ENCODE measurements at places on chromosomes 4 and X.
A peak's percentile ranks its signal among the peaks of the same experiment; 100 is the strongest.

DNA sequence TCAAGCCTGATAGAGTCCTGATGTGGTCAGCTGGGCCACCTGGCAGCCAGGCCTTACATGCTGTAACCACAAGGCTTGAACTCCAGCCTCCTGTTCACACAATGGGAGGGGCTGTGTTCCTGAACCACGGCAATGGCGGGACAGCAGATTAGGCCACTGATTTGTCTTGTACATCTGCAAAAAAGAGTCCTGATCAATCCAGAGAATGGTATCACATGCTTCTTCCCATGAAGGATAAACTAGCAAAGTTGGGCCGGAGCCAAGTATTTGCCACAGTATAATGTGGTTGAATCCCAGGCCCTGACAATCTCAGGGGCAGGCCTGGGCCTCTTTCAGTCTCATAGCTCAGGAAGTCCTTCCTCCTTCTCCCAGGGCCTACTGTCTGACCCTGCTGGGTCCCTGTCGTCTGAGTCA is 2182.5 kb upstream of the AGA start:
- DNase-seq = peak; percentile 1

DNA sequence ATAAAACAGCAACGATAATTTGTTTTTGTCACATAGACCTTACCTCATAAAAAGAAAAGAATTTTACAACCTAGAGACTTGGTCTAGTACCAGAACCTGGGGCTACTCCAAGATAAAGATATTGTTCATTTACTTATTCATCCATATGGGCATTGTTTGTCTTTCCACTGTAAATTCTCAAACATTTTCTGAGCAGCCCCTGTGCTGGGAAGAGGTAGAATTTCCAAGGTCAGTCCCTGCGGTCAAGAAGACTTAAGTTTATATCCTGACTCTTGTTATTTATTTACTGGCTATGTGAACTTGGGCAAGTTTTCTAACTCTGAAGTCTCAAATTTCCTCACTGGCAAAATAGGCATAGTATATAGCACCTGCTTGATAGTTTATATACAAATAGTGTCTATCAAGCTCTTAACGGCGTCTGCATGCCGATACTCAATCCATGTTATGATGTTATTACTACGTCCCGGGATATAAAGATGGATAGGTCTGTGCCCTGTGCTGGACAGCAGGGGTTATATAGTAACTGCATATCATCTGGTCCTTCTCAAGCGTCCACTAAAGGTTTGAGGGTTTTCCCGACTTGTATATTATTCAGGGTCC is 222.1 kb upstream of the TAPT1 start:
- no peak for DNase-seq

DNA sequence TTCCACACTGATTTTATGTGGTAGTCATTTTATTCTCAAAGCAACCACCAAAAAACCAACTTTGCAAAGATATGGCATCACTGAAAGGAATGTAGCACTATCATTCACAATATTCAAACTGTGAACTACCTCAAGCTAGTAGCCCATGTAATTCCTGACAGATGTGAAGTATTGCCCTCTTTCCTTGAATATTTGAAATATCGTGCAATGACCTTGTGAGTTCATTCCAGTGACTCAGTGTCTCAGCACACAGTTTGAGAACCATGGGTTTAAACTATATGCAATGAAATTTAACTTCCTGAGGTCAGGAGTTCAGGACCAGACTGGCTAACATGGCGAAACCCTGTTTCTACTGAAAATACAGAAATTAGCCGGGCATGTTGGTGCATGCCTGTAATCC is 20.9 kb upstream of the IQCM start:
- no peak for DNase-seq

GRCh38 chr4:54668014-54668611 is 10.4 kb downstream of the KIT start:
- no peak for DNase-seq

DNA sequence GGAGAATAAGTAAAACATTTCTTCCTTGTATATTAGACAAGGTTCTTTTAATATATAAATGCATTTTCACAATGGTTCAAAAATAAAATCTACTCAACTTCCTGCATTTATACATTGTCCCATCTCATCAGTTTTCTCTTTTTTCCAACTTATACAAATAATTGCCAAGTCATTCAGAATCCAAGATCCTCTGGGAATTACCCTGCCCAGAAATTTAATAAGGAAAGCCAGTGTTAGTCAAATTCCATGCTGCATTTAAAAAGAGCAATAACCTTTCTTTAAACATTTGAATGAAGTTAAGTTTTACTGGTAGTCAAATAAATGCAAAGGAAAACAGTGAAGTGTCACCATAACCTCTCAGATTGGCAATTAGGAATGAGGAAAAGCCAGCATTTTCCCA is 357.9 kb downstream of the PPP3CA start:
- DNase-seq = no peak

DNA sequence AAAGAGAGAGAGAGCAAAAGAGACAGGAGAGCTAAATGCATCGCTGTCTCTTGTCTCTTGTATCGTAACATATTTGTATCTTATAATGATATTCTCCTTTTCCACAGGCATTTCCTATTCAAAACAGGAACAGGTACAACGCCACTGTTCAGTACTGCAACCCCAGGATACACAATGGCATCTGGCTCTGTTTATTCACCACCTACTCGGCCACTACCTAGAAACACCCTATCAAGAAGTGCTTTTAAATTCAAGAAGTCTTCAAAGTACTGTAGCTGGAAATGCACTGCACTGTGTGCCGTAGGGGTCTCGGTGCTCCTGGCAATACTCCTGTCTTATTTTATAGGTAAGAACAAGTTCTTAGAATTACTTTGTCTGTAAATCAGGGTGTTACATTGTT is 288.6 kb downstream of the DCTD start:
- no peak for DNase-seq

- no peak for DNase-seq
These were observed 437.6 kb downstream of the RAPGEF2 start for GRCh38 chr4:159540501-159540900.

DNA sequence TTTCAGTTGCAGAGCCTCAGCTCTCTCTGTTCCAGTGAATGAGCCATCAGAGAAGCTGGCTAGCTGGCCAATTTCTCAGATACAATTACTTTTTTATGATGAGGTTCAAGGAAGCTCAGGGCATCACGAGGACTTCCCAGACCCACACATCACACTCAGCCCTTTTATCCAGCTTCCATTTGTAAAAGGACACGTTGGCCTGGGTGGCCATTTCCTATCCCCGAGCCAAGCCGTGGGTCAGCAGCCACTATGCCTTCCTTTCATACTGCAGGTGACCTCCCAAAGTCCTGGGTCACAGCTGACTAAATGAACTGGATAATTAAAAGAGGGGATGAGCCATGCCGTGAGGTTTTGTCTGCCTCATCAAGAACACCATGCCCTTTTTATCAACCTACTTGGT is 236.9 kb upstream of the PPARGC1A start:
- DNase-seq = no peak

DNA sequence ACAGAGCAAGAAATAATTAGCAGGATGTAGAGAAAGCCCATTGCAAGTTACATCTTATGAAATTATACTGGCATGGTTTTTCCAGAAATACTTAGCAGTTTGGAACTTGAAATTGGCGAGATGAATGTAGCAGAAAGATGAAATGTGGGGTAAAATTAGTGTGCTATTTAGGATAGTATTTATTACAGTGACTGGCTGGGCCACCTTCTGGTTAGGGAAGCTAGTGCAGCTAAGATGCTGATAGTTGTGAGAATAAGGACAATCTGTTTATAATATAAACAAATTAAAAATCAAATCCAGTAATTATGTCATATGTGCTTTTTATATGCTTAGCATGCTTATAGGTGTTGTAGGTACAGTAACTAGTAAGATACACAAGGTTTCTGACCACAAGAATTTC is 74.8 kb downstream of the IL15 start:
- no peak for DNase-seq

DNA sequence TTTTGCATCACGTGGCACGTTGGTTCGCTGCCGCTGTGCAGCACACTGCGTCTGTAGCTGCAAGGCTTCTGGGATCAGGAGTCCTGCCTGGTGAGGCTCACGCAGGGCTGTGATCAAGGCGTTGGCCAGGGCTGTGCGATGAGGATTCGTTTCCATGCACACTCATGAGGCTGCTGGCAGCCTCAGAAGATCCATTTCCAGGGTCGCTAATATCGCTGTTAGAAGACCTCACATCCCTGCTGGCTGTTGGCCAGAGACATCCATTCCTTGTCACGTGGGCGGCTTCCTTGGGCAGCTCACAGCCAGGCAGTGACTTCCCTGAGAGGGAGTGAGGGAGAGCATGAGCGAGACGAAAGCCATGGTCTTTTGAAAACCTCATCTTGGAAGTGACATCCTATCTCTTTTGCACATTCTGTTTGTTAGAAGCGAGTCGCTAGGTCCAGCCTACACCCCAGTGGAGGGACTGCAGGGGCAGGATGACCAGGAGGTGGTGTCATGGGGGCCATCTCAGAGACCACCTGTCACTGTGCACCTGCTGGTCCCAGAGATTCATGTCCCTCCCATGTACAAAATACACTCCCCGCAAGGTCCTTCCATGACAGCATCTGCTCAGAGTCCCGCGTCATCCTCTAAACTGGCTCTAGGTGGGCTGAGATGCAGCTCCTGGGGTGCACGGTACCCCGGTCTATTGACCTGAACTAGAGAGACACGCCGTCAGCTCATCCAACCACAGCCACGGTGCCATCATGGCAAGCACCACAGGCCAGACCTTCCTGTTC is 12.2 kb downstream of the RGS12 start:
- DNase-seq = no peak

GRCh38 chr4:38128478-38129459 is 168.6 kb downstream of the PTTG2 start:
- DNase-seq = no peak

GRCh38 chr4:57342411-57342810 is 232.2 kb upstream of the IGFBP7 start:
- DNase-seq = no peak

DNA sequence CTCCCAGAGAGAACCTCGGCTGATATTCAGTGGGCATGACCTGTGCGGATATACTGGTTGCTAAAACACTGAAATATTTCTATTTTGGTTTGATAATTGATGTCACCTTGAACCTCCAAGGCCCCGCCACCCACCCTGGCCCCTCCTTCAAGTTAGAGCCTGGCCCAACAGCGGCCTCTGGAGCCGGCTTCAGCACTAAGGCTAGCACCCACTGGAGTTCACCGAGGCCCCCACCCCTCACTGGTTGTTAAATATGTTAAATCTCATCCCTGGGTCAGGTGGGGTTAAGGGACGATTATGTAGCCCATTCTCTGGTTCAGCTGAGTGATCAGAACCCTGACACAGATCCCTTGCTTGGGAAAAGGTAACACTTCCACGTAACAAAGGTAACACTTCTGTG is 24.3 kb downstream of the SEL1L3 start:
- DNase-seq = no peak

DNA sequence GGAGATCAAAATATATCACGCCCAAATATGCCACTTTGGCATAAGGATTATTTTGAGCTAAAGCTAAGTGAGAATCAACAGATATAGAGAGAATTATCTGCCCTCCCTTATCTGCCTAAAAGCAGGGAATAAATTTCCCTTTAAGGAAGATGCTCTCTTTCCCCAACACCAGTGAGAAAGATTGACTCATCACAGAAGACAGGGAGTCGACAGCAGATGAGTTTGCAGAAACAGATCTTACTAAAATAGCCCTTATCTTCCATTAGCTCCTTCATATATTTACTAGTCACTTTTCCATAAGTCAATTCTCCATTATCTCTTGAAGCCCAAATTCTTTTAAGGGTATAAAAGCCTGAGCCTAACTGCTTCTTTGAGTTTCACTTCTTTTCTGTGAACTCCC is 156.6 kb downstream of the CAMK2D start:
- no peak for DNase-seq

- no peak for DNase-seq
These were observed 184.1 kb downstream of the CBR4 start for GRCh38 chr4:168825975-168826374.

DNA sequence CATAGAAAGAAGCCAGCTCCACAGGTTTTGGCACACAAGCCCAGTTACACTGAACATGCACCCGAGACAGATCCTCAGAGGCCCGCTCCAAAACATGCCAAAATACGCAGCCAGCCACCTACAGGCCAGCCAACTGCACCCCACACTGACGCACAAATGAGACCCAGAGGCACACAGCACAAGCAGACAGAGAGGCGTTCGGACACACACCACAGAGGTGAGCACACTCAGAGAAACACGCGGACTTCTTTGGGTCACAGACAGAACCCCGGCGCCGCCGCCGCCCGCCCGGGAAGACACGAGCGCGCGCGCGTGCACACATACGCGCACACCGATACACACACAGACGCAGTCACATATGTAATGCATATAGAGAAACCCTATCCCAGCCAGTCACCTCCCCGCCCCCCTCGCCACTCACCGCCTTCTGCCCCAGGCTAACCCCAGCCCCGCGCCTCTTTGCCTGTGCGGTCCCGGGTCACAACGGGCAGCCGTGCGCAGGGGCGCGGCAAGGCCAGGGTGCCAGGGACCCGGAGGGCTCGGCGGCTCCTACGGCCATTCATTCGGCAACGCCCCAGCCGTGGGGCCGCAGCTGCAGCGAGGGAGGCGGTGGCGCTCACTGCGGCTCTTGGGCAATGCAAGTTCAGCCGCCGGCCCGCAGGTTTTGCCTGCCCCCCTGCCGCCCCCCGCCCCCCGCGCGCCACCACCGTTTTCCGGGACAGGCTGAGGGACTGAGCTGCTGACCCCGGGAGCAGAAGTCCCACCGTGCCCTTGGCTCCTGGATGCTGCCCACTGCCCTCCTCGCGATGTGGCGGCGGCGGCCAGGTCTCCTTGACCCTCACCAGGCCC is 553 bp downstream of the SEPTIN6 start:
- DNase-seq = no peak

DNA sequence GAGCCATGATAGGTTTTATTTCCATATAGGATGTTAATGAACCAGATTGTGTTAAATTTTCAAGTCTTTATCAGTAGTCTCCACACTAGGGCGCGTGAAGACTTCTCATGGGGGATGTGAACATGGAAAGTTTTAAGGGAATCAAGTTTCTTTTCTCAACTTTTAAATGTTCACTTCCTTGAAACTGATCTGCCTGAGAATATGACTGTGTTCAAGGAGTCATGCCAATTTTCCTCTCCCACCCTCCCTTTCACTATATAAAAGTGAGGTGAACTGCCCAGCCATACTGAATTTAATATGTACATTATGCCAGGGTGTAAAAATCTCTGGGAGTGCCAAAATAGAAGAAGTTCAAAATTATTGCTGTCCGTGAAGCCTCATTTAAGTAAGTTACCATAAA is 30.4 kb upstream of the HPGDS start:
- DNase-seq = no peak

DNA sequence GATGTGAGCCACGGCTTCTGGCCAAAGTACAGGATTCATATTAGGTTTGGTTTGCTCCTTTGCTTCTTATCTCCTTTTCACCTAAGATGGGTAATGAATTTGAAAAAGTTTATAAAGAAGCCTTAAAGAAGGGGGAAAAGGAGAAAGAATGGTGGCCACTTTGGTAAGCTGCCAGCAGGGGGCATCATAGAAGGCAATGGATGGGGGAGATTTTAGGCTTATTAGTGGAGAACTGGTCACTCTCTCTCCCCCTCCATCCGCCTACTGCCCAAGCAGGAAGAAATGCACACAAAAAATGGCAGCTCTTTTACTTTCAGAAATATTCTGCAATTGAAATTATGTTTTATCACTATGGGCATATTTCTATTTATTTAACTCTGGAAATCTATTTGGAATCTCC is 32.0 kb downstream of the SPARCL1 start:
- DNase-seq = no peak

Data from caudate nucleus (tissue), 63 donors.